ENCODE measurements at places on chromosomes 12 and 14.

GRCh38 chr14:104178279-104178678 lies 39.9 kb downstream of the KIF26A start:
- DNase-seq, result no peak

DNA sequence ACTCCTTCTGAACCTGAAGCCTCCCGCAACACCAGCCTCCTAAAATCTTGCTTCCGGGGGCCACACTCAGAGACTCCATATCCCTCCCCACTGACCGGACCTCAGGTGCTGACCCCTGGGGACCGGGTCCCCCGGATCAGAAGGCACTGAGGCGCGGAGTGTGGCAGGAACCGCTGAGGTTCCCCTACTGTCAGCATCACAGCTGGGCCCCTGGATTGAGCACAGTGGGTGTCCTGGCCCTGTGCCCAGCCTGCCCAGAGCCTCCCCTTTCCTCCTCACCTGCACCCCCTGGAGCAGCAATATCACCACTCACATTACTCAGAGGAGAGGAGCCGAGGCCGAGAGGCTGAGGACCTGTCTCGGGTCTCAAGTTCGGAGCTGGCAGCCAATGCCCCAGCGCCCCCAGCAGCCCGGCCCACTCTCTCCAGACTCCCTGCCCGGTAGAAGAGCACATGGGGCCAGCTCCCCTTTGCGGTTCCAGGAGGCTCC lies 101.2 kb upstream of the EIF5 start:
- DNase-seq, result no peak

DNA sequence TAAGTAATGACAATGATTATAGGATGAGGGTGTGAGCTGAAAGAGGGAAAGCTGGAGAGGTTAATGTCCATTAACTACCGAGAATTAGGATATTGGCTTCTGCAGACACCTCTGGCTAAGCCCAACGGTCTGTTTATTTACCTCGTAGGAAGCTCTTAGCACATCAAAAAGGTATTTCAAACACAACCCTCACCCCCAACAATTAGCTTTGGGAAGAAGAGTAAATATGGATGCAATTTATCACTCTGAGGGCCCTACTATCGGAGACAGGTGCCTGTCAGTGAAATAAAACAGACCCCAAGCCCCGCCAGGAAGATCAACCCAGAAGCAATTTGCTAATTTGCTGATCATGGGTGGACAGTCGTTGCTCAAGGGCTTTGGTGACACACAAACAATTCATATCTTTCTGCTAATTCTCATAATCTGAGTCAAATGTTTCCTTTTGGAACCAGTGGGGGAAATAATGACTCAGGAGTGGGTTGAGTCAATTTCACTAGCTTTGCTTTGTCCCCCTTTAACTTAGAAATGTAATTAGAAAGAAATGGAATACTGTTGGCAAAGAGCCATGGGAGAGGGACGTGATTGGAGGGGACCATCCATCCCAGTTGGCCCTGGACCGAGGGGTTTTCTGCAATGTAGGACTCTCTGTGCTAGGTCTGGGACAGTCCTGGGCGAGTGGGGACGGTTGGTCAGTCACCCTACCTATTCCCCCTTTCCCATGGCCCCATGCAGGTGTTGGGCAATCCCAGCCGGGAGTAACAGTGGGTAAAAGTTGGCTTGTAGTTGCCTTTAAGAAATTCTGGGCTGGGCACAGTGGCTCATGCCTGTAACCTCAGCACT lies 99.1 kb upstream of the MED13L start:
- DNase-seq, result peak; percentile 35

DNA sequence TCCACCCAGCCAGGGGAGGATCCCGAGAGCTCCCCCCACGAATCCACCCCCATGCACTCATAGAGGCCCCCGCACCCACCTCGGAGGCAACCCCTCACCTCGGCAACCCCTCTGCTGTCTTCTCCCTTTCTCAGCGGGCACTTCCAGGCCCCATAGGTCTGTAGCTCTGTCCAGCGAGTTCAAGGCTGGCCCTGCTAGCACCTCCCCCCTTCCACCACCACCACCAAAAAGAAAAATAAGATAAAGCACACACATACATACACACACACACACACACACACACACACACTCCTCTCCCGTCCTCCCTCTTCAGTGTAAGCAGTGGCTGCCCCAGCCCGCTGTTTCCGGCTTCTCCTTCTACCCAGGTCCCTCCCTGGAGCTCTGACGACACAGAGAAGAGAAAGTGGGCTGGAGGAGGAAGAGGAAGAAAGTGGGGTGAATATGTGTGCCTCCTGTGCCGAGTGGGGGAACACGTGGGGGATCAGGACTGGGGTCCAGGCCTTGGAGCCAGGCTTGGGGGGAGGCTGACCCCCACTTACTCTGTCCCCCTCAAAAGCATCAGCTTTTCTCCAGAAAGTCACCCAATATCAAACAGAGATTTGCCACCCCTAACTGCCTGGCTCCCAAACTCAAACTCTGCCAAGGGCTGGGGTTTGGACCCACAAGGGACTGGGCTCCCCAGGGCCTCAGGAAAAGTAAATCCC lies at the start of gene STAT6:
Gene STAT6 (minus strand): TSS at position 332 of the 704 bp plus-strand sequence. CDS start 3,084 bp downstream, outside the sequence.
- peak; percentile 82 for DNase-seq

- DNase-seq, result no peak
Observed at GRCh38 chr14:63383776-63384367, 65.1 kb upstream of the GPHB5 start.

DNA sequence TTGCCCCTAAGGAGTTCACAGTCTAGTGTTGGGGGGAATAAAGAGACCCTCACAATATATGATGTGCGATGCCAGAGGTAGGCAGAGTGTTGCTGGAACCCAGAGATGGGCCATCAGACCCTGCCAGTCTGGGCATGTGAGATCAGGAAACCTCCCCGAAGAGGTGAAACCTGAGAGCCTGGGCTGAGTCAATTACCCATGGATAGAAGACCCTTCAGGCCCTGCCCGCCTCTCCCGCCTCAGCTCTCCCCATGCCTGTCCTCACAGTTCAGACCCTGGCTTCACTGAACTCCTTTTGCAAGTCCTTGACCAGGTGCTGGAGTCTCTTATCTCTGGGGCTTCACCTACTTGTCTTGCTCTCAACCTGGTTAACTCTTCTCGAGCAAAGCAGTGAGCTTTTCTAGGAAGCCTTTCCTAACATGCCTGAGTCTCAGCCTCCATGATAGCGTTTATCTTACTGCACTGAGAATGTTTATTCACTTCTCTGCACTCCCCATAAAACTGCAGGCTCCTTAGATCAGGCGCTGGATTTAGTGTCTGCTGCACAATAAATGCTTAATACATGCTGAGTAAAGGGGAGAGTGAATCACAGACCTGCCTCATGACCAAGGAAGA lies 19.6 kb downstream of the ALDH1L2 start:
- DNase-seq, result no peak

DNA sequence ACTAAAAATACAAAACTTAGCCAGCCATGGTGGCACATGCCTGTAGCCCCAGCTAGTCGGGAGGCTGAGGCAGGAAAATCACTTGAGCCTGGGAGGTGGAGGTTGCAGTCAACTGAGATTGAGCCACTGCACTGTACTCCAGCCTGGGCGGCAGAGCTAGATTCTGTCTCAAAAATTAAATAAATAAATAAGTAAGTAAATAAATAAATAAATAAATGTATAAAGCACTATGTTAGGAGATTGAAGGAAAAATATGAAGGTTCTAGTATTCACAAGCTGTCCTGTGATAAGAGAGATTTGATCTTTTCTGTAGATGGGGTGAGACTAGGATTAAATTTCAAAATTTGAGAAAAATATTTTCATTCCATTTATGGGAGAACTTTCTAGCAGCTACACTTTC lies 5.7 kb downstream of the DNAJC22 start:
- DNase-seq, result no peak

DNA sequence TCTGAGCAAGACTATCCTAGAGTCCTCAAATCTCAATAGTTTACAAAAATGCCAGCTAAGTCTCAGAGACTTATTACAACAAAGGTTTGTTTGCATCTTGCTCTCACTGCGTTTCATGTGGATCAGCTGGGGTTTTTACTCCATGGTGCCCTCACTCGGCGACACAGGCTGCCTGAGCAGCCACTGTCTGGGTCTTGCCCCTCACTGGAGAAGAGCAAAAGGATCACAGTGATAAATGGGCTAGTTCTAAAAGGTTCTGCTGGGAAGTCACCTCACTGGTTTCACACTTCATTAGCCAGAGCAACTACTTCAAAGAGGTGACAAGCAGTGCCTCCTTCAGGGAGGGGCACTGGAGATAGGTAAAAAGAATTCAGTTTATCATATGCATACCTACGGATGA lies 392.0 kb downstream of the RPL10L start:
- DNase-seq, result no peak

- DNase-seq, result no peak
Observed at GRCh38 chr12:47650469-47650868, 55.4 kb downstream of the RPAP3 start.

- no peak for DNase-seq
Observed at GRCh38 chr14:73729556-73730265, 15.5 kb upstream of the PNMA1 start.

GRCh38 chr12:29591140-29592020 lies 93.9 kb upstream of the OVCH1 start:
- DNase-seq, result no peak

- DNase-seq, result no peak
Observed at GRCh38 chr12:87112571-87113345, 856.6 kb upstream of the MGAT4C start.

DNA sequence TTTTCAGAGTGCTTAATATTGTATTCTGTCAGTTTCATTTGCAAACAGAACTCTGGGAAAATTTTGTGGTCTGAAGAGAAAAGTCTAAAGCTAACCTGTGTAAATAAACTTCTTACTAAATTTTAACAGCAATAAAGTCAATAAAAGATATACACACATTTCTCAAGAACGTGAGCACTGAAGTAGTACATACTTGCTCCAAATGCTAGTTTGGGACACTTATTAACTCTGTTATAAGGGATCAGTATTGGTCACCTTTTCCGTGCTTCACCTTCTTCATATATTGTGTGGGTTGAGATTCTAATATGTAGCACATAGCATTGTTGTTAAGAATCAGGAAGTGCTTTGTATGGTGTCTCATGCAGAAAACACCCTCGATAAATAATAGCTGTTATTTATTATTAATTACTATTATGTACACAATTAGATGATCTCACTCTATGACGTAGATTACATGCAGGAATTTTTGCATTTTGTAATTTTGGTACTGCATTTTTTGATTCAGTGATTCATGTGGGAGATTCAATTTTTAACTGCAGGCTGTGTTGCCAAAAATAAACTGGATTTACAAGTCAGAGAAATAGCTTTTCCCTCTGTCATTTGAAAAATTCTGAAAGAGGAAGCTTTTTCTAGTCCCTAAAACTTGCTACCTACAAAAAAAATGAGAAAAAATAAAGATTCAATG lies 300.9 kb downstream of the ACSS3 start:
- no peak for DNase-seq

DNA sequence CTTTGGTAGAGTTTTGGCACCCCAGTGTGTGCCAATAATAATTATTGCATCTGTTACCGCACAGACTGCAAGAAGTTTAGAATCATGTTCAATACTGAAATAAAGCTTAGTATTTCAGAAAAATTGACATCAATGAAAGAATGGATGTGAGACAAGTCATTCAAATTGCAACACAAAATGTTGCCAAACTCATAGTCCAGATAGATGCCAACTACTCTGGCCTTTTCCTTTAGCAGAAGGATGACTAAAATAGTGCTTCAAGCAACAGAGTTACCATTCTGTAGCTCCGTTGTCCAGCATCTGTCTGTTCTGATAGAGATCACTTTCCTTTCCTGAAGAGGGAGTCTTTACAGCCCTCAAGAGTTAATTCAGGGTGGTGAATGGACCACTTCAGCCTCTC lies 77.5 kb downstream of the LIN7A start:
- DNase-seq, result no peak

GRCh38 chr12:76030341-76031080 lies 1.1 kb downstream of the PHLDA1 start:
- peak; percentile 27 for DNase-seq

GRCh38 chr12:119692410-119692809 lies 24.5 kb downstream of the PRKAB1 start:
- DNase-seq, result no peak

GRCh38 chr12:44314007-44314500 lies 478.2 kb downstream of the TMEM117 start:
- DNase-seq, result no peak

DNA sequence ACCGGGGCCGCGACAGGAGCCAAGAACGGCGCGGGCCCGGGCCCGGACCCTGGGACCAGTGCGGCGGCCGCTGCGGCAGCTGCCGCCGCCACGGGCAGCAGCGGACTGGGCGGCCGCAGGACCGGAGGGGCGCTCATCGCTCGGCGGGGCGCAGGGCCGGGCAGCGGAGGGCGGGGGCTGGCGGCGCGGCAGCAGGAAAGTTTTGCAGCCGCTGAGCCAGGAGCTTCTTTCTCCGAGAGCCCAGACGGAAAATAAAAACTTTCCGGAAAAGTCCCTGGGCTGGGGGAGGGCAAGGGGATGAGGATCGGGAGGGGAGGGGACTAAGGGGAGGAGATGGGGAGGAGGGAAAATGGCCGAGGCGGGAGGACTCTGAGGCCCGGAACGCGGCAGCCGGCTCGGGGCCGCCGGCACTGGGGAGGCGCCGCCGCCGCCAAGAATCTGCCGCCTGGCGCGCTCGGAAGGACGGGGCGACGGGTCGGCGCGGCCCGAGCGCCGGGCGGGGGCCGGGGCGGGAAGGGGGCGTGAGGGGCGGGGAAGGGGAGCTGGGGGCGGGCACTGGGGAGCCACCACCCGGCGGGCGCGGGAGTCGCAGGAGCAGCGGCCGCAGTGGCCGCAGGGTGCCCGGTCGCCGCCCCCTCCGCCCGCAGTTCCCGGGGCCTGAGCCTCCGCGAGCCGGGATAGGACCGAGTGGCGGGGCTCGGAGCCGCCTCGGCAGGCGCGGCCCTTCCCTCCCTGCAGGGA lies at the start of gene PRKD1:
Gene PRKD1 (minus strand): TSS at position 472 of the 741 bp plus-strand sequence.
- no peak for DNase-seq

- no peak for DNase-seq
Observed at GRCh38 chr14:75568791-75569190, 9.6 kb upstream of the FLVCR2 start.

GRCh38 chr14:97298736-97299135 lies 501.6 kb downstream of the VRK1 start:
- no peak for DNase-seq

GRCh38 chr14:65195042-65195719 lies 92.9 kb upstream of the MAX start:
- DNase-seq, result no peak

- DNase-seq, result no peak
Observed at GRCh38 chr14:68951035-68951797, 27.9 kb downstream of the ACTN1 start.

DNA sequence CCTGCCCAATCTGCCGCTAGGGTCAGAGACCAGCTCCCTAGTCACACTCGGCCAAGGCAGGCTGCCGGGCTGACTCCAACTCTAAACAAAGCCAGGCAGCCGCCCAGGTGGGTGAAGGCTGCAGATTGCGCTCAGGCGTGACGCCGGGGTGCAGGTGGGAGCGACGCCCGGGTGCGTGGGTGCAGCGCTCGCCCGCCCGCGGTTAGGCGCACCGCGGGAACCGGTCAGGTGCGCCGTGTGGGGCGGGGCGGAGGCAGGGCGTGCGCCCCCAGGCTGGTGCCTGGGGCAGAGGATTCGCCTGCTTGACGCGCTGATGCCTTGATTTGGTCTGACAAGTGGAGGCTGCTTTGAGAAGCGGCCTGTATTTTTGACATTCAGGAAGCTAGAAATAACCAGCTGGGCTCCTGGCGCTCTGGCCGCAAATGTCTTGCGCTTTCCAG lies 126.7 kb upstream of the HIF1A start:
- peak; percentile 20 for DNase-seq

GRCh38 chr12:28027947-28028724 lies 55.6 kb upstream of the PTHLH start:
- no peak for DNase-seq

GRCh38 chr14:70525691-70526090 lies 9.1 kb downstream of the ADAM20 start:
- no peak for DNase-seq

Data from T-helper 1 cell (primary cell).